CD4-positive, alpha-beta T cell treated with Interleukin-6 at 100 ng/mL for 8 hours (primary cell): ENCODE measurements at places on chromosomes 5 and 9.
A peak's percentile ranks its signal among the peaks of the same experiment; 100 is the strongest.

DNA sequence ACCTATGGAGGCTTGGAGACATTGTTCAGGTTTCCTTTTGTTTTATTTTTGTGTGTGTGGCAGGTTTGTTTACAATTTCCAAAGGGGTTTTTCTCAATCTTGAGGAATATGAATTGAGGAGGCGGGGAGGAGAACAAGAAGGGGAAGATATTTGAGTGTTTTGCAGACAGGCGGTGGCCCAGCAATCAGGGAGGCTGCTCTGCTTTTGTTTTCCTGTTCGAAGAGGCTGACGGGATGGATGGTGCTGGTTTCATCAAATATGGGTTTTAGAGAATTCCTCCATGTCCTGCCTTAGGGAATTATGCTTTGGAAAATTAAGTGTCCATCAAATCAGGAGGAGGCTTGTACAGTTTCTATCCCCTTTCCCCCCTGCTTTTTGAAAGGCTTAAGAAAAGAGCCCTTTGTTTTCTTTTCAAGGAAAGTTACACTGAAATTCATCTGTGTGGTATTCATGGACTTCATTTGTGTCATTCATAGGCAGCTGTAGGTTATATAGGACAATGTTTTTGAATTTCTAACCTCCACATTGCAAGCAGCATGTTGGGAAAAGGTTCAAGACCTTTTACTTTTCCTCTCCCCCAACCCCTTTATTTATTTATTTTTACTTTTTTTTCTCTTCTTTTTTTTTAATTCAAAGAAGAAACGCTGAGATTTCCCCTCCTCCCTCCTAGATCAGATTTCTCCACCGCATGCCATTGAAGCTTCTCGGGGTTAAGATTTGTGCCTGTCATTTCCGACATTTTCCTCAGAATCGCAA lies 107.4 kb downstream of the ZNF462 start:
- no peak for DNase-seq

DNA sequence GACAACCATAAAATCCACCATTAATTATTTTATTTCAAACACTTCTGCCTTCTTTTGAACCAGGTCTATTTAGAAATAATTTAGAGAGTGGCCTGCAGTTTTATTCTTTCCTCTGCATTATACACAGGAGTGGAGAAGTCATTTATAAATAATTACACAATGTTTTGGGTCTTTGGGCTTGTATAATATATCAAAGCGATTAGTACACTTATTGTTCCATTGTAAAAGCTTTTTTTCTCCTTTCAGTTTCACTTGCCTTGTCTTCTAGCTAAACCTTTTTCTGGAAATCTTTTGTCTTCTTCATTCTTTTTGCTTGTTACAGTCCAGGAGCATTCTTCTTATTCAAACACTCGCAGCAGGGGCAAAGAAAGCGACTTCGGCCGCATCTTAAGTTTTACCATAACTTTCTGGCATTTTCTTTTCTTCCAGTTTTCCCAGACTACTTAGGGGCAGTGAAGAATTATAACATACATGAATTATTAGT lies 7.3 kb upstream of the NEUROG1 start:
- no peak for DNase-seq

GRCh38 chr9:120559546-120559945 lies 20.4 kb downstream of the CDK5RAP2 start:
- no peak for DNase-seq

DNA sequence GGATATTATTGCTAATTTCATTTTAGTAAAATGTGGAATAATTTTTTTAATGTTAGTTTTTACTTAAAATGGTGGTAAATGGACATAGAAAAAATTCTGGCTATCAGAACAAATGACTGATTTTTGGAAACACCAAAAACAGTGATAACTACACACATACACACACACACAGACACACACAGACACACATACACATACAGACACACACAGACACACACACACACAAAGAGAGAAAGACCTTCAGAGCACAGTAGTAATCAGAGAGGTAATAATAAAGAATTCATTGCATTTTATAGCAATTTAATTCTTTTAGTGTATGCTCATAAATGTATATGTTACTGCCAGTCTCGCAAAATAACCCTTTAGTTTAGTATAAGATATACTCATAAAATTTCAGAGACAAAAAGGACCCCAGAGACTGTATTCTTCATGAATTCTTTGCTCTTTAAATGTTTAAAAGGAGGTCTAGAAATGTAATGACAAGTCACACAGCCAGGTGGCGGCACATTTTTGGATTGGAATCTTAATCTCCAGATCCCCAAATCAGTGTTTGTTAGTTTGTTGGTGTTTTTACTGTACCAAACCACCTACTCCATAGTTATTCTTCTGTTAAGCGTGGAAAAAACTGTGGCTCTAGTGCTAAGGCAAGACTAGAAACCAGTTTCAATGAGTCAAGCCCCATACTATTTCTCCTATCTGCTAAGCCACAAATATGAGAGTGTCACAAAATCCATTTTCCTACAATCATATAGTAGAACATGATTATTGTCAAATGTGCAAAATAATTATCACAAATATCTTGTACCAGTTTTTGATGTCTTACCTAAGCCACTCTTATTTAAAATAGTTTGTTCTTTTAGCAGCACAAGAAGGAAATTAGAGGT lies 109.9 kb downstream of the EDIL3 start:
- no peak for DNase-seq

- DNase-seq, result no peak
These were observed 72.0 kb upstream of the CKMT2 start for GRCh38 chr5:81161012-81161601.

DNA sequence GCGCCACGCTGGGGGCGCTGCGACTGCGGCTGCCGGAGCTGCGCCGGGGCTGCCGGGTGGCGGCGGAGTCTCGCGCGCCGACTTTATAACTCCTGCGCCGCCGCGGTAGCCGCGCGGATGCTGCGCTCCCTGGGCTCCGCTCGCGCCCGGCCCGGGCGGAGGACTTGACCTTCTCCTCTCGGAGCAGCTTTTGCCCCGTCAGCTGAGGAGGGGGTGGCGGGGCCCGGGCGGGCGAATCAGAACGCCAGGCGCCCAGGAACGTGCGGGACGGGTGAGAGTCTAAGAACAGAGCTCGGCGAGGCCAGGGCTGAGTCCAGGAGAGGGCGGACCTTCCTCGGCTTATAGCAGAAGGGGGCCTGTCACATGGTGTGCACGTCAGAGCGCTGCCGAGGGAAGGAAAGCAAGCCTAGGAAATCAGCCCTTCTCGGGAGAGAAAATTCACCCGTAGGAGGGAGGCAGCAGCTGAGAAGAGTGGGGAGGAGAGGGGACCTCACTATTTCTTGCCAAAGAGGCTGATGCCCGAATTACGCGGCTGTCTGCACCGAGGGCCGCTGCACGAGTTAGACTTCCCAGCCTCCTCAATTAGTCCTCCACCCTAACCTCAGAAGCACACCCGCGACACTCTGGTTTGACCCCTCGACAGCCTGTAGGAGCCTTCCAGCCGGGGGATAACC lies at the start of gene FOXD1:
Gene FOXD1, minus strand, starts transcription at position 315 of the 674 bp plus-strand sequence. CDS start 415 bp downstream, outside the sequence.
- no peak for DNase-seq

- no peak for DNase-seq
These were observed 10.9 kb downstream of the DAB2IP start for GRCh38 chr9:121662359-121662758.

DNA sequence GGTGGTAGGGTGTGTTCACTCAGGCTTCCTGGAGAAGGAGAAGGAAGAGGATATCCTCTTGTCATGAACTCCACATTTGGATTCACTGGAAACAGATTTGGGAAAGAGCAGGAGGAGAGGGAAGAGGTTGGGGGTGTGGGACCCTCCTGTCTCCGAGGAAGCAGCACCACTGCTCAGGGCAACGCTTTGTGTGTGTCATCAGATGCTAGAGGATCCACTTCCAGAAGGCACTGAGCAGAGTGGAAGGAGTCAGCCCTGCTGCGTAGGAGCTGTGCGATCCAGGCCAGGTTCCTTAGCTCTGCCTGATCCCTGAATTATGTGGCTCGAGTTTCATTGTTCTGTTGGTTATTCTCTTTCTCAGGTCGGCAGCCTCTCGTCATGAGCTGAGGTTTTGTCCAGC lies 37.3 kb upstream of the TJP2 start:
- no peak for DNase-seq

DNA sequence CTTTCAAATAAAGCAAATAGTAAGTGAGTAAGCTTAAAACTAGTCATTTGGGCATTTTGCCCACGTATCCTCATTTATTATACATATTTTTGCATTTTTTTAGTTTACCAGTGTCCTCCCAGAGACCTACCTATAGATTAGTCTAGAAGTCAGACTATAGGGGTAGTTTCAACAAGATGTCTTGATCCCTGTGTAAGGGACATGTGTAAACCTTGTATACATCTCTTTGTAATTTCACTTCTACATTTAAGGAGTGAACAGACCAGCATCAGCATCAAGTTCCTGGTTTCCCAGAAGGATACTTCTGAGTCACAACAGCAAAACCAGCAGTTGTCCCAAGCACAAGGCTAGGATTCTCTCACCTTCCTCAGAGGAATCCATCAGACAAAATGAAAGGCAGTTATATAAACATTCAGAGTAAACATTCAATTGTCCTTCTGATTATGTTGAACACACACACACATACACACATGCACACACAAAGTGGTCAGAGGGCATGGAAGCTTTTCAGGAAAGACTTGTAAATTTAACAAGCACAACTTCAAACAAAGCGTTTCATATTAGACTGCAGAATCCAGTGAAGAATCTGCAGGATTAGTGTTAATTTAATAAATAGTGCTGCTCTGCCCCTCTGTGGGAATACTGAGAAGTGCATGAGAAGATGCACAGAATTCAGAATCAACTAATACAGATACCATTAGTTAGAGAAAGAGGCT lies 55.4 kb downstream of the HINT1 start:
- peak; percentile 48 for DNase-seq

DNA sequence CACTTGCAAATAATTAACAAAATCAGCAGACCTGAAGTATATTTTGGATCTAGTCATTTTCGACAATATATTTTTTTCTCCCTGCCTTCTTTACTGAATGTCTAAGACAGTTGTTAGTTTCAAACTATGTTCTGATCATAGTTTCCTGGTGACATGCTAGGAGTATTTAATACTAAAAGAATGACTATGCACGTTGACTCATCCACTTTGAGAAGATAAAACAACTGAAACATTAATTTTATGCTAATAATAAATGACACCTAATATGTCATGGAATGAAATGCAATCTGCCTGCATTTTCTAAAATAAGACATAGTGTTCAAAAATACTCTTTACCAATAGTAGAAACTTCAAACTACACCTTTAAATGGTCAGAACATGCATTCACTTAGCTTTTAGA lies 2123.7 kb upstream of the C9orf72 start:
- DNase-seq, result no peak

GRCh38 chr5:3694819-3695218 lies 99.2 kb downstream of the IRX1 start:
- DNase-seq, result no peak

- DNase-seq, result no peak
These were observed 33.4 kb downstream of the SLCO4C1 start for GRCh38 chr5:102262688-102263087.

DNA sequence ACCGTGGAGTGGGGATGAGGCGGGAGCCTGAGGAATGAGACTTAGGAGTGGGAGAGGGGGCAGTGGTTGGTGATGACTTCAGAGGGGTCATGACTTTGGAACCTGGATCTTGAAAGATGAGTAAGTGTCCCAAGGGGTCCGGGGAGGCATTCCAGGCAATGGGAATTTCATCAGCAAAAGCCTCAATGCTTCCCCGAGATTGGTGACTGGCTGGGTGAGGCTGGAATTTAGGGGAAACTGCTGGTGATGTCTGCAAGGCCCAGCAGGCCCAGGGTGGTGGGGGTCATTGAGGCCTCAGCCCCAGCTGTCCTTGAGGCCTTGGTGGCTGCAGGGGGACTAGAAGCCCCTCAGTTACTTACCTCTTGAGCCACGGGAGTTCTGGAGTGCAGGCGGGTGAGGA lies 7.5 kb downstream of the NDST1 start:
- DNase-seq, result no peak

GRCh38 chr5:139276426-139276825 lies 17.1 kb upstream of the MATR3 start:
- no peak for DNase-seq

DNA sequence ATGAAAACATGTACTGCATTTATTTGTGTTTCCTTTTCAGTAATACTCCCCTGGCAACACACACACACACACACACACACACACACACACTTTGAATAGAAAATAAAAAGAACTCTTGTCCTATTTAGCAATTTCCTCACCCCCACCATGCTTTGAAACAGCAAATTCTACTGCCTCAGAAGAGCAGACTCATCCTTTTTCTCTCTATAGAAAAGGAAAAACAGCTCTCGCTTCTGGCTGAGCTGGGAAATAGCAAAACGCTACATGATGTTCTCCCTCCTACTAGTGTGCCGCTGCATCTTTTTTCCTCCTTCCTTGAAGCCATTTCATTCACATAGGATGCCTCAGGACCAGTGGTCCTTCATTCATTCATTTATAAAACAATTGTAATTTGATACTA lies 453.6 kb downstream of the CSNK1G3 start:
- no peak for DNase-seq

- no peak for DNase-seq
These were observed 12.9 kb upstream of the F2RL1 start for GRCh38 chr5:76805821-76806505.

GRCh38 chr5:128257076-128257475 lies 173.5 kb downstream of the SLC12A2 start:
- no peak for DNase-seq

DNA sequence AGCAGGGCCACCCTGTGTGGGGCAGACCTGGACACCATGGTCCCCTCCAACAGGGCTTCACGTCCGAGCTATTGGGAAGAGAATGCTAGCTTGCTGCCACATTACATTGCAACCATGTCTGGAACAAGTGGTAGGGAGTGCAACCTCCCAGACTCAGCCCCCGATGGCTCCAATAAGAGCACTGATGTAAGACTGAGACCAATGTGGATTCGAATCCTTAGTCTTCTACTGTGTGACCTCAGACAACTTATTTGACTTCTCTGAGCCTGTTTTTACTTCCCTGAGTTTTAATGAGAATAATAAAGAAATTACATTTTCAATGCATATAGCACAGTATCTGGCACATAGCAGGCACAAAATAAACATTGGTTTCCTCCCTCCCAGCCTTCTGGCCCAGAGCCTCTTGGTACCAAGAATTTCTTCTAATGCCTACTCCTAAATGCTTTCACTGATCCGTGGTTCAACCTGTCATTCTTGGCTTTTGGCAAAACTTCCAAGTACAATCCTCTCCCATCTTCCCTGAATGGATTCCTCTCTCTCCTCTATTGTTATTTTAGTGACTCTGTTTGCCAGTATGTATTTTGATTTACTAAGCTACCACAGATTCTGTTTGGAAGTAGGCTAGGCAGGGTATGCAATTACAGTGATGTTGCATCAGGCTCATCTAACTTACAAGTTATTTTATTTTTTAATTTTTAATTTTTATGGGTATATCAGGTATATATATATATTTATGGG lies 34.6 kb upstream of the COL15A1 start:
- no peak for DNase-seq

GRCh38 chr9:100774962-100775361 lies 197.1 kb downstream of the CAVIN4 start:
- DNase-seq, result no peak
